Neural crest cell (in vitro differentiated cells): ENCODE measurements at places on chromosomes 6 and 20.

DNA sequence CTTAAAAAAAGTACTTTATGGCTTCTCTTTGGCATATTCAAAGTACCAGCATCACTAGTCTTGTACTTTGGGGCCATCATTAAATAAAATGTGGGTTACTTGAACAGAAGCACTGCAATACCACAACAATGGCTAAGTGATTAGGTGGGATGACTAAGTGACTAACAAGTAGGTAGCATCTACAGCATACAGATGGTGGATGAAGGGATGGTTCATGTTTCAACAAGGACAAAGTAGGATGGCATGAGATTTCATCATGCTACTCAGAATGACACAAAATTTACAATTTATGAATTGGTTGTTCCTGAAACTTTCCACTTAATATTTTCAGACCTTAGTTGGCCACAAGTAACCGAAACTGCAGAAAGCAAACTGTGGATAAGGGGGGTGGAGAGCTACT, 7.7 kb downstream of the MPC1 start:
- no peak for DNase-seq

DNA sequence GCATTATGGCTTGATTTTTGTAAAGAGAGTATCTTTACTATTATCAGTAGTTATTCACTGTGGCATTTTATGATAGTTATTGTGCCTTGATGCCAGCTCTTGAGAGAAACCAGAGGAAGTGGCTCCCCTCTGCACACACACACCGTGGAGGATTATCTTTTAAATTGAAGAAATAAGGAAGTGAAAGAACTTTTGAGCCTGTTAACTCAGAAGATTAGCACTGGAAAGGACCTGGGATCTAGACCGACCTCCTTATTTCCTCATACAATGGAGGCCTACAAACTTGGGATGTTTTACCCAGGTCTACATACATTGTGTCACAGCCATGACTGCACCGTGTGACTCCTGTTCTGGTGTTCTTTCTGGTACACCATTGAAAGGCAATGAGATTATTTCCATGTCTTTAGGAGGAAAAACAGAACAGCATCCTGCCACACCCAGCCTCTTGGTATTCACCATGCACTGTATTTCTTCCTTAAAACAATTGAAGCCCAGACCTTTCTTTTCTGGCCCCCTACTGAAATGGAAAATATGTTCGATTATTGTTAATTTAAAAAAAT, 40.6 kb downstream of the HECA start:
- DNase-seq: no peak

GRCh38 chr6:43723737-43724295, 36.2 kb upstream of the MRPS18A start:
- no peak for DNase-seq

DNA sequence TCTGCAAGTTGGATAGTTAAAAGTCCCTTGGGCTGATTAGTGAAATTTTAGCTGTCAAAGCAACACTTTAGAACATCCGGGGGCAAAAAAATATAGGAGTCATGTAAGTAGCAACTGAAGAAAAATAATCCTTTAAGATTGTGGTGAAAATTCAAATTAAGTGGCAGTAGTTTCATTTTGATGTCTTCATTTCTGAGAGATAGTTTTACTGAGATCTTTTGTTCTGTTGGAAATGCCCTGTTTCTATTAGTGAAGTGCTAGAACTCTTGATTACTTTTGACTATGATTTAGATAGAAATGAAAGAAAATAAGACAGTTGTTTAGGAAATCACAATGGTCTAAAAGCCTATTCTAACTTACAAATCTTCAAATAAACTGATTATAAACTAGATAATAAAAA, 587.3 kb upstream of the MMS22L start:
- DNase-seq: no peak

GRCh38 chr20:5821627-5822215, 71.5 kb downstream of the SHLD1 start:
- no peak for DNase-seq

- DNase-seq: no peak
These were observed 122.2 kb downstream of the COL19A1 start for GRCh38 chr6:69988458-69989126.
